HCT116 (cell line): ENCODE measurements at places on chromosomes 16 and 17.

DNA sequence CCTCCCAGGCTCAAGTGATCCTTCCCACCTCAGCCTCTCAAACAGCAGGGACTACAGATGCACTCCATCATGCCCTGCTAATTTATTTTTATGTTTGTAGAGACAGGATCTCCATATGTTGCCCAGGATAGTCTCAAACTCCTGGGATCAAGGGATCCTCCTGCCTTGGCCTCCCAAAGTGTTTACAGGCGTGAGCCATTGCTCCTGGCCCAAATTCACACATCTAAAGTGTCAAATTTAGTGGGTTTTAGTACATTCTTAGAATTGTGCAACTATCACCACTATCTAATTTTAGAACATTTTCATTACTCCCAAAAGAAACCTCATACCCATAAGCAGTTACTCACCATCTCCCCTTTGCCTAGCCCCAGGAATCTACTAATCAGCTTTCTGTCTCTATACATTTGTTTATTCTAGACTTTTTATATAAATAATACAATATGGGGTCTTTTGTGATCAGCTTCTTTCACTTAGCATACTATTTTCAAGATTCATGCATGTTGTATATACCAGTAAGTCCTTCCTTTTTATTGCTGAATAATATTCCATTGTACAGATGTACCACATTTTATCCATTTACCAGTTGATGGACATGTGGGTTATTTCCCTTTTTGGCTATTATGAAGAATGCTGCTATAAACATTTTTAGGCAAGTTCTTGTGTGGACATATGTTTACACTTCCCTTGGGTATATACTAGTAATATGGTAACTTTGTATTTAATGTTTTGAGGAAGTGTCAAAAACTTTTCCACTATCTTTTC lies 25.1 kb upstream of the ITGA2B start:
- no peaks in the 10 kb centered on the region for H3K27me3 ChIP-seq
- peaks cover 3% of the 10 kb centered on the region; the same call in 1 of the 2 replicates for H3K4me1 ChIP-seq
- no peak for DNase-seq
- no peak overlapping the region for H3K27ac ChIP-seq
- no peak overlapping the region for H3K4me3 ChIP-seq

GRCh38 chr16:66521951-66522771 lies 27.8 kb downstream of the TK2 start:
- H3K27me3 ChIP-seq = no peaks in the 10 kb centered on the region
- DNase-seq = peak; percentile 90
- H3K4me1 ChIP-seq = peaks cover 38% of the 10 kb centered on the region
- no peaks in the 10 kb centered on the region for H3K36me3 ChIP-seq
- H3K27ac ChIP-seq = peak overlapping the region; percentile 58

GRCh38 chr16:85650135-85650843 lies 37.2 kb downstream of the GSE1 start:
- H3K4me1 ChIP-seq = peaks cover 17% of the 10 kb centered on the region
- no peak overlapping the region for H3K4me3 ChIP-seq
- no peak for DNase-seq
- H3K36me3 ChIP-seq = peaks cover 13% of the 10 kb centered on the region; the same call in 1 of the 2 replicates
- no peaks in the 10 kb centered on the region for H3K27me3 ChIP-seq

GRCh38 chr17:80781211-80781610 lies 210.4 kb upstream of the CHMP6 start:
- no peaks in the 10 kb centered on the region for H3K27me3 ChIP-seq
- H3K4me1 ChIP-seq = peaks cover 23% of the 10 kb centered on the region
- no peaks in the 10 kb centered on the region for H3K36me3 ChIP-seq
- no peak for DNase-seq
- no peak overlapping the region for H3K27ac ChIP-seq

- H3K27ac ChIP-seq = no peak overlapping the region
- no peaks in the 10 kb centered on the region for H3K4me1 ChIP-seq
- no peaks in the 10 kb centered on the region for H3K36me3 ChIP-seq
- DNase-seq = no peak
- no peaks in the 10 kb centered on the region for H3K27me3 ChIP-seq
These were observed 37.7 kb downstream of the XYLT1 start for GRCh38 chr16:17432901-17433576.

GRCh38 chr17:56142781-56143180 lies 10.5 kb upstream of the ANKFN1 start:
- peaks cover 21% of the 10 kb centered on the region for H3K27me3 ChIP-seq
- no peak overlapping the region for H3K4me3 ChIP-seq
- DNase-seq = no peak
- no peak overlapping the region for H3K27ac ChIP-seq
- no peaks in the 10 kb centered on the region for H3K36me3 ChIP-seq

DNA sequence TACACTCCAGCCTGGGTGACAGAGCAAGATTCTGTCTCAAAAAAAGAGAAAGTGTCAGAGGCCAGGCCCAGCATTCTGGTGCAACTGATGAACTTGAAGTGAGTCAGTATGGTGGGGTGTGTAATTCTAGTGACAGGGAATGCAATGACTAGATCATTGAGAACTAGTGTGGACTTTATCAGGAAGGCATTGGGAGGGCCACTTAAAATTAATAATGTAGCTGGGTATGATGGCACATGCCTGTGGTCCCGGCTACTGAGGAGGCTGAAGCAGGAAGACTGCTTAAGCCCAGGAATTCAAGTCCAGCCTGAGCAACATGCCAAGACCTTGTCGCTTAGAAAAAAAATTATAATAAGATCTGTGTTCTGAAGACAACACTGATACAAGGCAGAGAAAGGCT lies 90.8 kb downstream of the STX8 start:
- no peaks in the 10 kb centered on the region for H3K27me3 ChIP-seq
- H3K4me1 ChIP-seq = no peaks in the 10 kb centered on the region
- no peak overlapping the region for H3K27ac ChIP-seq
- no peak overlapping the region for H3K4me3 ChIP-seq
- no peak for DNase-seq

DNA sequence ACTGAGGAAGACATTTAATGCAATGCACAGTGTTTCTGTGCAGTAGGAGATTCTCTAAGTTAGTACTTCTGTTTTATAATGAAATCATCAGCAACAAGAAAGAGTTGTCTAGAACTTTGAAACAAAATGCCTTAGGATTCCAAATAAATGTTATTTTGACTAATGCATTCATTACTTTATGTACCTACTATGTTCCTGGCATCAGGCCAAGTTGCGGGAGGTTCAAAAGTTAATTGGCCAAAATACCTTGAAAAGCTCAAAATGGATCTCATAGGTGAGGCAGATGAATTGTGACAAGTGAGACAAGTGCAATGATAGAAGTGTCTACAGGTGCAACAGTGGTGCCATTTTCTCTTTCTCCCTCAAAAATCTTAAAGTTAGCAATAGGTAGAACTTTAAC lies 289.4 kb downstream of the TOX3 start:
- no peak overlapping the region for H3K4me3 ChIP-seq

- peaks cover 38% of the 10 kb centered on the region for H3K4me1 ChIP-seq
- peak overlapping the region; percentile 66 for H3K27ac ChIP-seq
- H3K36me3 ChIP-seq = peaks cover 10% of the 10 kb centered on the region
- H3K27me3 ChIP-seq = no peaks in the 10 kb centered on the region
These were observed 4.4 kb downstream of the PNPO start for GRCh38 chr17:47945529-47946508.

DNA sequence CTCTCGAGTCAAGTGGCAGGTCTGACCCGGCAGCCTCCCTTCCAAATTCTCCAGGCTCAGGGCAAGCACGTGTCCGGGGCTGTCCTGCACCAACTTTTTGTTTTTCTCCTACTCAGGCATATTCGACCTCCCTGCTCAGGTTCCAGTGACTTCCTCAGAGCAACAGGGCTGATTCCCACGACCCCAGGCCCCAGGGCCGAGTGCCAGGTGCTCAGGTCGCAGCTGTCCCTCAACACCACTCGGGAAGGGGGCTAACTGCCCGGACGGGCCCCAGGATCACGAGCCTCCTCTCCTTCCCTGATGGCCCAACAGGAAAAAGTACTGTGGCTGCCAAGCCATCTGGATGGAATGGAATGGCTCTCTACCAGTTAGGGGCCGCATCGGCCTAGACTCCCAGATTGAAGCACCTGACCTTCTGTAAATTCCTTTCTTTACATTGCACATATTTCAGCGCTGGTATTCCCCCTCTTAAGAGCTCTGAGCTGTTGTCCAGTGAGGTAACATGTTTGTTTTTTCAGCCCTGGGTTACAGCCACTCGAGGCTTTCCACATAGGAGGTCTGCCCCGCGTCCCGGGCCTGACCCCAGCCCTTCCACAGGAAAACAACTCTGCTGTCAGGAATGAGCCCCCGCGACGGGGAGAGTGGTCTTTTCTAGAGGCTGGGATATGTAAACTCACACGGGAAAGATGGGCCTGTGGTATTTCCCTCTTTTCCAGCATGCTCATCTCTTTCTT lies 25.0 kb downstream of the NXN start:
- H3K36me3 ChIP-seq = peaks cover 3% of the 10 kb centered on the region; the same call in 1 of the 2 replicates
- peaks cover 46% of the 10 kb centered on the region for H3K4me1 ChIP-seq
- no peak for DNase-seq
- no peaks in the 10 kb centered on the region for H3K27me3 ChIP-seq
- no peak overlapping the region for H3K4me3 ChIP-seq

- no peaks in the 10 kb centered on the region for H3K4me1 ChIP-seq
- no peak overlapping the region for H3K27ac ChIP-seq
- DNase-seq = no peak
- H3K36me3 ChIP-seq = no peaks in the 10 kb centered on the region
- H3K27me3 ChIP-seq = no peaks in the 10 kb centered on the region
- H3K4me3 ChIP-seq = no peak overlapping the region
These were observed 34.9 kb downstream of the USP31 start for GRCh38 chr16:23114131-23114904.

DNA sequence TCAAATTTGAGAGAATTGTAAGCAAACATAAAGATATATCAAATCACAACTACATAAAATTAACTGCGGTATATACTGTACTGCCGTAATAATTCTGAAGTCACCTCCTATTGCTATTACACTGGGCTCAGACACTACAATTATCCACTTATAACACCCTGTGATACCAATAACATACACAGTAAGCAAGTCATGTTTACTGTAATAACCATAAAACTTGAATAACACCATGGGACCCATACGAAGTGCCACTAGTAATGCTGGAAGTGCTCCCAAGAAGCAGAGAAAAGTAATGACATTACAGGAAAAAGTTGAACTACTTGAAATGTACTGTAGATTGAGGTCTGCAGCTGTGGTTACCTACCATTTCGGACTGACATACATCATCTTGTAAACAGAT lies 24.0 kb downstream of the CMC2 start:
- H3K4me3 ChIP-seq = no peak overlapping the region
- no peak overlapping the region for H3K27ac ChIP-seq
- peaks cover 10% of the 10 kb centered on the region for H3K4me1 ChIP-seq
- no peaks in the 10 kb centered on the region for H3K27me3 ChIP-seq
- no peak for DNase-seq

GRCh38 chr17:79619636-79620206 lies 8.9 kb upstream of the RBFOX3 start:
- no peaks in the 10 kb centered on the region for H3K36me3 ChIP-seq
- peaks cover 61% of the 10 kb centered on the region for H3K27me3 ChIP-seq
- no peak overlapping the region for H3K4me3 ChIP-seq
- DNase-seq = no peak
- no peaks in the 10 kb centered on the region for H3K4me1 ChIP-seq

- no peaks in the 10 kb centered on the region for H3K36me3 ChIP-seq
- H3K4me1 ChIP-seq = peaks cover 9% of the 10 kb centered on the region; the same call in 1 of the 2 replicates
- H3K4me3 ChIP-seq = no peak overlapping the region
These were observed 10.0 kb downstream of the TMEM235 start for GRCh38 chr17:78241277-78242023.

DNA sequence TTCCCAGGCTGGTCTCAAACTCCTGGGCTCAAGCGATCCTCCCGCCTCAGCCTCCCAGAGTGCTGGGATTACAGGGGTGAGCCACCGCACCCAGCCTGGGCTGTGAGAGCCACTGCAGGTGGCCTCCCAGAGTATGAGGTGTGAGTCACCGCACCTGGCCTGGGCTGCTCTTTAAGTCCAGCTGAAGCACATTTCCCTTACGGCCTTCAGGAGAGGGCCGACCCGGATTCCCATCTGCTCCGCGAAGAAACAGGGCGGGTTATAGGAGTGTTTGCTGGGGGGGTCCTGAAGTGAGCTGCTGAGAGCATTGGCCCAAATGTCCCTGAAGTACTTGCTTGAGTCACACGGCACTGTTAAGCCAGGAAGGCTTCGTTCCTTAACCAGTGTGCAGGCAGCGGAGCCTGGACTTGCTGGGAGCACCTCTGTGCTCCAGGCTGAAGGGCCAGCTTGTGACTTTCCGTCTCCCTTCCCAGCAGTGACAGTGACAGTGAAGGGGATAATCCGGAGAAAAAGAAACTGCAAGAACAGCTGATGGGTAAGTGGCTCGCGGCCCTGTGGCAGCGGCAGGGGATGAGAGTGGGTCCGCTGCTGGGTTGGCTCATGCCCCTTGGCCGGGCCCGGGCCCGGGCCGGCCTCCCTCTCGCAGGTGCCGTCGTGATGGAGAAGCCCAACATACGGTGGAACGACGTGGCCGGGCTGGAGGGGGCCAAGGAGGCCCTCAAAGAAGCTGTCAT lies 7.2 kb downstream of the VPS4A start:
- H3K4me3 ChIP-seq = no peak overlapping the region
- H3K36me3 ChIP-seq = peaks cover 60% of the 10 kb centered on the region; the same call in 1 of the 2 replicates
- H3K4me1 ChIP-seq = no peaks in the 10 kb centered on the region
- no peaks in the 10 kb centered on the region for H3K27me3 ChIP-seq
- no peak for DNase-seq

GRCh38 chr17:57096472-57097202 lies 11.6 kb downstream of the AKAP1 start:
- no peaks in the 10 kb centered on the region for H3K36me3 ChIP-seq
- H3K27me3 ChIP-seq = no peaks in the 10 kb centered on the region
- peaks cover 7% of the 10 kb centered on the region; the same call in 1 of the 2 replicates for H3K4me1 ChIP-seq
- H3K4me3 ChIP-seq = no peak overlapping the region

DNA sequence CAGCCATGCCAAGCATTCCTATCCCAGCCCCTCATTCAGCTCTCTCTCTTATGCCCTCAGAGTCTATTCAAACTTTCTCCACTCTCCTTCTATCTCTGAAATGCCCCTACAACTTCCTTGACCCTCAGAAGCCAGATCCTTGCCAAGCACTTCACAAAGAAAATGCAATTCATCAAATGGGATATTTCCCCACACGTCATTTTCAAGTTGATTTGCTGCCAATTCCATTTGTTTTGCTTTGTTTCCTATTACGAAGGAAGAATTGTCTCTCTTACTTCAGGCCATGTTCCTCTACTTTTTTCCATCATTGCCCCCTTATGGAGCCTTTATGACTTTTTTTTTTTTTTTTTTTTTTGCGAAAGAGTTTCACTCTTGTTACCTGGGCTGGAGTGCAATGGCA lies 9.2 kb upstream of the ALOX12 start:
- no peak overlapping the region for H3K27ac ChIP-seq
- H3K27me3 ChIP-seq = no peaks in the 10 kb centered on the region
- no peaks in the 10 kb centered on the region for H3K4me1 ChIP-seq
- no peaks in the 10 kb centered on the region for H3K36me3 ChIP-seq
- no peak overlapping the region for H3K4me3 ChIP-seq
